ENCODE measurements at places on chromosomes 7 and 10. TPM values are rescaled to one million over a fixed set of nuclear protein-coding genes. Genes with fewer than 3 reads are reported as not detected.

- no peak for DNase-seq
- H3K4me1 ChIP-seq = no peaks in the 10 kb centered on the region
- no peaks in the 10 kb centered on the region for H3K27me3 ChIP-seq
- H3K4me3 ChIP-seq = no peak overlapping the region
- no peaks in the 10 kb centered on the region for H3K36me3 ChIP-seq
- H3K27ac ChIP-seq = no peak overlapping the region
Measured at GRCh38 chr10:126137562-126138221, 241.3 kb downstream of the FANK1 start.

DNA sequence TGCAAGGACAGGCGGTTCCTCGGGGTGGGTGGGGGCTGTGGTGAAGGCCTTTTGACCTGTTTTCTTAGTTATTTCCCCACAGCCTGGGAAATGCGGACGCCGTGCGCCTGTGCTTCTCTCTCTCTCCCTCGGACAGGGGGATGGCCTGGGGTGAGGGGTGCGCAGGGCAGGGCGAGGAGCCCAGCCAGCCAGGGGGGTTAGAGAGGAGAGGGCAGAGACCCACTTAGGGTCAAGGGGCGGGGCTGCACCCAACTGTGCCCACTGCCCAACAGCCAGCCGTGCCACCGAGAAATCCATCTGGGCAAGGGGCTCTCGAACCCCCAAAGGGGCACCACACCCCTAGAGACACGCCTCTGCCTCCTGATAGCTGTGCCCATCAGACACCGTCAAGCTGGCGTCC is 53.8 kb downstream of the DPYSL4 start:
- H3K27me3 ChIP-seq = no peaks in the 10 kb centered on the region
- no peak overlapping the region for H3K27ac ChIP-seq
- no peak overlapping the region for H3K4me3 ChIP-seq

- H3K4me1 ChIP-seq = no peaks in the 10 kb centered on the region
- no peaks in the 10 kb centered on the region for H3K36me3 ChIP-seq
- no peak for DNase-seq
- no peak overlapping the region for H3K4me3 ChIP-seq
- H3K27ac ChIP-seq = no peak overlapping the region
- no peaks in the 10 kb centered on the region for H3K27me3 ChIP-seq
Measured at GRCh38 chr10:31116226-31116625, 84.6 kb upstream of the ZNF438 start.

The PTF1A gene
- total RNA-seq = not detected

DNA sequence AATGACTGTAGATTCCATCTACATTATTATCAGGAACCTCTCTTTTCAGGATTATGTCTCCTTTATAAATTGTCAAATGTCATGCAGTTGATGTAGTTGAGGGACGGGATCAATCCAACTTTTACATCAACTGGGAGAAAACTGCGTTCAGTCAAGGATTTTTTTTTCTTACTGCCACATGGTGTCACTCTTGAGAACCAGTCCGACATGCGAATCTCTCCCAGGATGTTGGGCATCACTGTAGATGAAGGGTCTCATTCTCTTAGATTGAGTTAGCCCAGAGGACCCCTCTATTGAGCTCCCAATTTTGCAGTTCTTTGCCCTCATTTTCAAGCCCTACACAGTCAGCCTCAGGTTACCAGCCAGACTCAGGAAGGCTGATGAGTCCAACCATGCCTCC is 120.3 kb upstream of the PTPRZ1 start:
- no peak overlapping the region for H3K4me3 ChIP-seq
- no peaks in the 10 kb centered on the region for H3K36me3 ChIP-seq
- H3K27ac ChIP-seq = no peak overlapping the region
- no peaks in the 10 kb centered on the region for H3K4me1 ChIP-seq

The KCP gene
- total RNA-seq = 5.6 TPM

The GBX1 gene
- not detected for total RNA-seq

DNA sequence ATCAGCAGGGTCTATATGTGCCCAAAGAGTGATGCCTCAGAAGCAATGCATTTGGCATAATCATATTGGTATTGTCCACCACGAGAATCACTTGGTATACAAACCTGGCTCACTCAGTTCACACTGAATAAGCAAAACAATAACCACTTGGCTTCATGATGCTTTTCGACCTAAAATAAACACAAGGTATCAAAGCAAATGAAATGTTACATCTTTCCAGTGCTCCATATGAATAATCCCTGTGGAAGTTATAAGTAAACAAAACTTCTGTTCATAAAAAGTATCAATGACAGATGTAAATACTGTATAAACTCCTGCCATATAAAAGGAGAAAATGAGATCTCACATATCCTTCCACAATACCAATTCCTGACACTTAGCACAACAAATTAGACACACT is 29.8 kb upstream of the EBLN1 start:
- no peak overlapping the region for H3K27ac ChIP-seq
- H3K4me3 ChIP-seq = no peak overlapping the region
- H3K4me1 ChIP-seq = no peaks in the 10 kb centered on the region
- H3K27me3 ChIP-seq = no peaks in the 10 kb centered on the region

DNA sequence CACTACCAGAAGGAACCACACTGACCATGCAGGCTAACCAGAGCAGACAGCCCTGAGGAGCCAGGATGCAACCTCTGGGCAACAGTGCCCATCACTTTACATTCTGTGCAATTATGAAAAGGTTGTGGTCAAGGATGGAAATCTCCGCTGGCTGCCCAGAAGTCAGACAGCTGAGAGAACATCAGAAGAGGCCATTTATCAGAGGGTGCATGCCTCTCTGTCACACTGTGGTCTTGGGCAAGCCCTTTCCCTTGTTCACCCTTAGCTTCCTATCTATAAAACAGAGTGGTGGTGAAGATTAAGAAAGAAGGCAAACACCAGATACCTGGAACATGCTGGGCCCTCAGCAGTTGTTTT is 120.7 kb upstream of the GDF10 start:
- no peaks in the 10 kb centered on the region for H3K27me3 ChIP-seq
- DNase-seq = no peak

The FXYD4 gene
- not detected for total RNA-seq

DNA sequence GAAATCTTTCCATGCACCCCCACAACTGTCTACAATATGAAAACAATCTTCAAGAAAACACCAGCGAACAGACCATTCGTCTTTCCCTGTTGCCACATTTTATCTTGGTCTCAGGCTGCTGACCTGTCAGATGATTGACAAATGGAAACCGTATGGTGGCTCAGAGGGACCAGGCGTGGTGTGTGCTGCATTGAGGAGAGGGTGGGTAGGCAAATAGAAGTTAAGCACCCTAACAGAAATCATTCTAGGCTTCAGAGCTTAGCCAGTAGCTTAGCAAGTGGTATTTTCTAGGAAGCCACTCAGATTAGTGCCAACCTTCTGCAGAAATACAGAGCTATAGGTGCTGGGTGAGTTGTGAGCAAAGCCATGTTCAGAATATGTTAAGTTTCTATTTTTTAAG is 114.9 kb downstream of the DPP6 start:
- no peak overlapping the region for H3K4me3 ChIP-seq
- H3K4me1 ChIP-seq = no peaks in the 10 kb centered on the region
- H3K36me3 ChIP-seq = no peaks in the 10 kb centered on the region
- no peaks in the 10 kb centered on the region for H3K27me3 ChIP-seq

- H3K27me3 ChIP-seq = no peaks in the 10 kb centered on the region
- H3K27ac ChIP-seq = no peak overlapping the region
- H3K4me1 ChIP-seq = no peaks in the 10 kb centered on the region
- H3K4me3 ChIP-seq = no peak overlapping the region
Measured at GRCh38 chr10:130387936-130388580, 251.9 kb downstream of the GLRX3 start.

DNA sequence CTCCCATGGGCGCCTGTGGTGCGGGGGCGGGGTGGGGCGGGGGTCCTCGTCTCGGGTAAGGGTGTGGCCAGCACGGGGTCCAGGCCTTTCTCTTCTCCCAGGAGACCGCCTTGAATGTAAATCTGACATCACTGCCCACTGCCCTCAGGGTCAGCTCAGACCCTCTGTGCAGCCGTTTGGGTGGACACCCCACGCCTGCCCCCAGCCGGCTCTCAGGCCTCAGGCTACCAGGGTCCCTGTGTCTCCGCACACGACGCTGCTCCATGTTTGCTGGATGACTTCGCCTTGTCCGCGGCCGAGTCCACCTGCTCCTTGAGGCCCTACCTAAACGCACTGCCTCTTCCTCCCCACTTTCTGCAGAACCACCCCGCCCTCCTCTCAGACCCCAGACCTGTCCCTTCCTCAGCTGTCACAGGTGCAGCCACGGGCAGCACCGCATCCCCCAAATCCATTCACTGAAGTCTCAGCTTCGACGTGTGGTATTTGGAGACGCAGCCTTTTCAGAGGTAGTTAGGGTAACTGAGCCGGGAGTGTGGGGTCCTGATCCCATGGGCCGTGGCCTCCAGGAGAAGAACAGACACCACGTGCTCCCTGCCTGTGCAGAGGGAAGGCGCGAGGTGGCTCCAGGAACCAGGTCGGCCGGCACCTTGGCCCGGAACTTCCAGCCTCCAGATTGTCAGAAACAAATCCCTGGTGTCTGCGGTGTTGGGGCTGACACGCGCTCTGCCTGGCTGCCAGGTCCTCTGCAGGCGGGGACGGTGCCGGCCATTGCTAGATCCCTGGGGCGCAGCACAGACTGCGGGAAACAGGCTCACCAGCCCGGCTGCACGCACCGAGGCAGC is 97.4 kb upstream of the DIP2C start:
- DNase-seq = no peak
- no peak overlapping the region for H3K4me3 ChIP-seq
- no peaks in the 10 kb centered on the region for H3K4me1 ChIP-seq
- H3K36me3 ChIP-seq = no peaks in the 10 kb centered on the region
- H3K27ac ChIP-seq = no peak overlapping the region
- H3K27me3 ChIP-seq = no peaks in the 10 kb centered on the region

DNA sequence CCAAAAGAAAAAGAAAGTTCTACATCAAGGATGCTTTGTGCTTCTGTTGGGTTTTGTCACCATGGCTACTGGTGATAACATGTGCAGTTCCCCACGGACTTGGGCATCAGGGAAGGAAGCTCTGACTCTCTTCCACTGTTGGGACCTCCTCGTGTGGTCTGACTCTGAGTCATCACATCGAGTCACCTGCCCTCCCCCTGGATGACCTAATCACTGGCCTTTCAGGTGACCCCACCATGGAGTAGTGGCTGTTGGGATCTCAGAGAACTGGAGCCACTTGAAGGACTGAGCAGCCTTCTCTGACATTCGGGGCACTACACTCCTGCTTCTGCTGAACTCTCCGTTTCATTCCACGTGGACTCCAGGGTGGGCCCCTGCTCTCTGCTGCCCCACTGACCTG is 60.8 kb upstream of the DOCK1 start:
- DNase-seq = no peak
- H3K4me3 ChIP-seq = no peak overlapping the region
- no peaks in the 10 kb centered on the region for H3K27me3 ChIP-seq

- H3K36me3 ChIP-seq = no peaks in the 10 kb centered on the region
- no peak for DNase-seq
- peaks cover 3% of the 10 kb centered on the region for H3K4me1 ChIP-seq
- H3K4me3 ChIP-seq = no peak overlapping the region
- H3K27me3 ChIP-seq = no peaks in the 10 kb centered on the region
Measured at GRCh38 chr10:116785867-116786266, 43.5 kb upstream of the HSPA12A start.

The ERVW-1 gene
- total RNA-seq = not detected

DNA sequence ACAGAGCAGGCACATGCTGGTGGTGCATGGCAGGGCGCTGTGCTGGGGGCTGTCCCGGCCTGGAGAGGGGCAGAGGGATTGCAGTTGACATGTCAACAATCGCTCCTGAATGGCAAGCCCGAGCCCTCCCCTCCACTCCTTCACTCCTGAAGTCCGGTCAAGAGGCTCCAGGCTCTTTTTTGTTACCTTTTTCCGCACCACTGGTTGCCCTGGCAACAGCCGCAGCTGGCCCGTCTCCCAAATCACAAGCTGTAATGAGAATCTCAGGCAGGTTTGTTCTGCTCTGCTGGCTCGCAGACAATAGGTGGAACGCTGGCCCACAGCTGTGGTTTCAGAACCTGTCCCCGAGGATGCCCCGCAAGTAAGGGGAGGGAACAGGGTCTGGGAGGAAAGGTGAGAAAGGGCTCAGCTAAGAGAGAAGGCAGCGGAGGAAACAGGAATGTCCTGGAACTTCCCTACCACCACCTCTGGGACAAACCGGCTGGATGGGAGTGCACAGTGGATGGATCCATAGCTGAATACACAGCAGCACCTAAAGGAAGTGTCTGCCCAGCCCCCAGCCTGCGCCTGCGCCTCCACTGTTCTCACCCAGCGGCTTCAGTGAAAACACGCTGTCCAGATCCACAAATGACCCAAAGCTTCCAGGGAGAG is 58.9 kb downstream of the CALML3 start:
- H3K27ac ChIP-seq = peak overlapping the region; percentile 28
- peaks cover 1% of the 10 kb centered on the region for H3K27me3 ChIP-seq
- peaks cover 51% of the 10 kb centered on the region for H3K4me1 ChIP-seq
- 0 out of 2 replicates have a peak overlapping the region, but pooled peaks have one; percentile 3 for H3K4me3 ChIP-seq
- DNase-seq = peak; percentile 37
- H3K36me3 ChIP-seq = no peaks in the 10 kb centered on the region

The GPAM gene
- total RNA-seq = 9.2 TPM

DNA sequence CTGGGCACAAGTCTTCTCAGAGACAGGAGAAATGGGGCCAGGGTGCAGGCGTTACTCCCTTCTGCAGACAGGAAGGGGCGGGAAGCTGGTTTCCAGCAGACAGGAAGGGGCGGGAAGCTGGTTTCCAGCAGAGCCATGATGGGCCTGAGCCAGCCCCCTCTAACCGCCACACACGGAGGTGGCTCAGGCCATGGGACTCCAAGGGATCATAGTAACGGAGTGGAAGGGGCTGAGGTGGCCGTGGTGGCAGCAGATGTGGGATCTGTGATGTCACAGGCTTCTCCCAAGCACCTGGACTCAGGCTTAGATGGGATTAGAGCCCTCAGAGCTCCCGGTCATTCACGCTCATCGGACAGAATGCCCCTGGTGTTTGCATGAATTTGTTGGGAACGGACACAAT is 177.8 kb downstream of the USP6NL start:
- H3K4me3 ChIP-seq = no peak overlapping the region
- no peak for DNase-seq
- no peak overlapping the region for H3K27ac ChIP-seq
- H3K36me3 ChIP-seq = no peaks in the 10 kb centered on the region

DNA sequence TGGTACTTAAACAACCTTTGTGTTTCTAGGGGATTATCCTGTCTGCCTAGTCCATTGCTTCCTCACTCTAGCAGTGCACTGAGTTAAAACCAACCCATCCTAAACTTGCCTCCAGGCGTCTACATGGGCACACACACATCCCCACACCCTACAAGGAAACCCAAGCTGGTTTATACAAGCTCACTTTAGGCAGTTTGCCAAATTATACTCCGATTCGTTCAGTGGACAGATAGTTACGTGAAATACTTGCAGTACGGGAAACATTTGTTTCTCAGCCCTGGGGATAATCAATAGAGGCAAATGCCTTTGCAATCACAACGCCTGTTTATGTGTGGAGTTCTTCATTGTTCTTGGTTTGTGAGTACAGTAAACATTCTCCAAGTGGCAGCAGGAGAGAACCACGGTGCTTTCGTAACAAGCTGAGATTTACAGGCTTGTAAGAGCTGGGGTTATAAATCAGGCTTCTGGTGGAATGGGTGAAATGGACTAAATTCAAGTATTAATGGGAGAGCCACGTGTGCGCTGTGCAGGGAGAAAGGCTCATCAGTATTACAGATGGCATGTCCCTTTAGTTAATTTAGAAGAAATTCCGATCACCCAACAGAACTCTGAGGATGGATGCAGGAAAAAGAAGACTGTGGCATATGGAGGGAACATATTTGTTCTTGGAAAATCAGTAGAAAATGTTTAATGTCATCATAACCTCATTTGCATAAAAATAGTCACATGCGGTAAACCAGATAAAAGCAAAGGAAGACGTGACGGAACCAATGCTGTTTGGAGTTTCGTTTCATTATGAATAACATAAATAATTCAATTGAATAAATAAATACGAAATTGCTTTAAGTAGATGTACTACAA is 217.1 kb downstream of the GALNT17 start:
- no peaks in the 10 kb centered on the region for H3K4me1 ChIP-seq
- H3K27ac ChIP-seq = no peak overlapping the region
- H3K4me3 ChIP-seq = no peak overlapping the region
- H3K27me3 ChIP-seq = no peaks in the 10 kb centered on the region

All from GM12878 (cell line).